ENCODE measurements at places on chromosomes 6 and 20. TPM values are rescaled to one million over a fixed set of nuclear protein-coding genes. Genes with fewer than 3 reads are reported as not detected.

KHDRBS2 gene
- not detected for total RNA-seq

EYS gene
- not detected for total RNA-seq

OOEP gene
- not detected for total RNA-seq

RARS2 gene
- 23.6 TPM for total RNA-seq

ASIP gene
- total RNA-seq = not detected

STMND1 gene
- not detected for total RNA-seq

SF3B5 gene
- total RNA-seq = 291 TPM

UNC5CL gene
- total RNA-seq = not detected

FOXQ1 gene
- not detected for total RNA-seq

OPRM1 gene
- total RNA-seq = not detected

RWDD2A gene
- 4.2 TPM for total RNA-seq

MACROD2 gene
- not detected for total RNA-seq

ZSCAN9 gene
- total RNA-seq = 8.0 TPM

IP6K3 gene
- not detected for total RNA-seq

PLG gene
- total RNA-seq = not detected

RIMS1 gene
- total RNA-seq = 0.13 TPM

TAGAP gene
- total RNA-seq = 0.07 TPM

GGTLC1 gene
- not detected for total RNA-seq

TRIM40 gene
- total RNA-seq = not detected

APOM gene
- 1.4 TPM for total RNA-seq

SOX18 gene
- total RNA-seq = 25.2 TPM

LAMA4 gene
- total RNA-seq = 278 TPM

LHFPL5 gene
- not detected for total RNA-seq

CST8 gene
- not detected for total RNA-seq

TXLNB gene
- total RNA-seq = 0.53 TPM

NRSN1 gene
- not detected for total RNA-seq

MCHR2 gene
- not detected for total RNA-seq

Data from mammary microvascular endothelial cell (primary cell).